ENCODE measurements at places on chromosomes 4 and X. TPM values are rescaled to one million over a fixed set of nuclear protein-coding genes. Genes with fewer than 3 reads are reported as not detected.

The P2RY4 gene
- total RNA-seq, result 0.38 TPM

The MSL3 gene
- total RNA-seq, result 34.9 TPM

- H3K36me3 ChIP-seq, result no peaks in the 10 kb centered on the region
- H3K27me3 ChIP-seq, result no peaks in the 10 kb centered on the region
- DNase-seq, result no peak
- no peak overlapping the region for H3K27ac ChIP-seq
- no peaks in the 10 kb centered on the region for H3K4me1 ChIP-seq
Measured at GRCh38 chr4:45349859-45350258, 623.5 kb upstream of the GNPDA2 start.

The SSX3 gene
- total RNA-seq, result not detected

Data from lower lobe of right lung (tissue), 2 donors.